ENCODE measurements at places on chromosomes 1 and 21.
A peak's percentile ranks its signal among the peaks of the same experiment; 100 is the strongest.

GRCh38 chr1:179087665-179088064 is 5.8 kb downstream of the TOR3A start:
- H3K36me3 ChIP-seq = peaks cover 54% of the 10 kb centered on the region
- DNase-seq = no peak

DNA sequence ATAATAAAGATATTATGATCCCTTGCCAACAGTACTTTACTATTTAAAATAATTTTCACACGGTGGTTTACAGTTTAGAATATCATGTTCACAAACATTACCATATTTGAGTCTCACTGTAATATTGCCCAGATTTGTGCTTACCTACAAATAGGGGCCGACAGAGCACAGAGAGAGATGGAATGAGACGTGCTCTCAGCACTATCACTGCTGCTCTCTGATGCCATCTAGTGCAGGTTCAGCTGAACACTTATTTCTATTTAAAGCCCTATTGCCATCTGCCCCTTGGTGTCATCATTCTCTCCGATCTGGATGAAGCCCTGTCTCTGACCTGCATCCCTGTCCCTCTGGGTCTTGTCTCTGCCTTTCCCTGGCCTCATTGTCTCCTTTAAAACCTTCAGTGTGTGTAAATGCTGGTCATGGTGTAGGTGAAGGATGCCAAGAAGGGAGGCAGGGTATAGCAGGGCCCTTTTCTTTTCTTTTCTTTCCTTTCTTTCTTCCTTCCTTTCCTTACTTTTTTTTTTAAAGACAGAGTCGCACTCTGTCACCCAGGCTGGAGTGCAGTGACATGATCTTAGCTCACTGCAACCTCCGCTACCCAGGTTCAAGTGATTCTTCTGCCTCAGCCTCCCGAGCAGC is 6.9 kb upstream of the GPATCH4 start:
- H3K4me3 ChIP-seq = no peak overlapping the region
- peak; percentile 92 for DNase-seq
- no peaks in the 10 kb centered on the region for H3K36me3 ChIP-seq
- H3K4me1 ChIP-seq = 0 out of 2 replicates have a peak, but pooled peaks cover 5% of the 10 kb centered on the region
- no peak overlapping the region for H3K27ac ChIP-seq

DNA sequence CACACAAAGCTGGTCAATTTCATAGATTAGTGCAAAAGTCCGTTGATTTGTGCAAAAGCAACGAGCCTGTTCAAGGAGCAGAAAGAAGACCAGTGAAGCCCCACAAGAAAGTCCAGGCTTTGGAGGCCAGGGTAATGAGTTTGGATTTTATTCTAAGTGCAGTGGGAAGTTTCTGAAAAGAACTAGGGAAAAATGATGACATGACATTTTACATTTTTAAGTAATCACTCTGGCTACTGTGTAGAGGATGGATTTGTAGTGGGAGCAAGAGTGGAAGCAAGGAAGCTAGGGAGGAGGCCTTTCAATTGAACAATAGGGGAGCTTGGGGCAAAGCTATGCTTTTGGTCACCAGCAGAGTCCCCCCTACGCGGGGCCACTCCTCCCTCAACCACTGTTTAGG is 186.2 kb downstream of the ZNF281 start:
- H3K4me3 ChIP-seq = no peak overlapping the region
- no peaks in the 10 kb centered on the region for H3K36me3 ChIP-seq
- H3K27ac ChIP-seq = no peak overlapping the region
- DNase-seq = no peak
- peaks cover 10% of the 10 kb centered on the region for H3K4me1 ChIP-seq

GRCh38 chr1:82158981-82159380 is 358.2 kb downstream of the ADGRL2 start:
- no peak for DNase-seq
- no peaks in the 10 kb centered on the region for H3K4me1 ChIP-seq
- no peaks in the 10 kb centered on the region for H3K36me3 ChIP-seq
- H3K4me3 ChIP-seq = no peak overlapping the region

DNA sequence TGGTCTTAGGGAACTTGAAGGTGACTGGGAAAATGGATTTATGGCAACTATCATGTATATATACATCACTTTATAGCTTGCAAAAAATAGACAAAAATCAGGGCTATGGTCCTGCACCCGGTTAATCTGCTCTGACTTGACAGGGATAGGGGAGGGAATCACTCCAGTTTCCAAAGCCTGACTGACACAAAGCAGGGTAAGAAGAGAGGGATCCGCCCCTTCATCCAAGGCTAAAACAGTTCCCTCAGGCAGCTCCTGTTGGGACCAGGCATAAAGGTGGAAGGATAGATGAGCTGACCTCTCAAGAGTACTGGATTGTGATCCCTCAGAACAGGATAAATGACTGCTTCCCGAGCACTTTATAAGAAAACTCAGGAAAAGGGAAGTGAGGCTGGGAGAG is 1.4 kb downstream of the PBXIP1 start:
- H3K4me3 ChIP-seq = peak overlapping the region; percentile 80
- H3K27me3 ChIP-seq = no peaks in the 10 kb centered on the region
- H3K4me1 ChIP-seq = peaks cover 40% of the 10 kb centered on the region
- no peak for DNase-seq

DNA sequence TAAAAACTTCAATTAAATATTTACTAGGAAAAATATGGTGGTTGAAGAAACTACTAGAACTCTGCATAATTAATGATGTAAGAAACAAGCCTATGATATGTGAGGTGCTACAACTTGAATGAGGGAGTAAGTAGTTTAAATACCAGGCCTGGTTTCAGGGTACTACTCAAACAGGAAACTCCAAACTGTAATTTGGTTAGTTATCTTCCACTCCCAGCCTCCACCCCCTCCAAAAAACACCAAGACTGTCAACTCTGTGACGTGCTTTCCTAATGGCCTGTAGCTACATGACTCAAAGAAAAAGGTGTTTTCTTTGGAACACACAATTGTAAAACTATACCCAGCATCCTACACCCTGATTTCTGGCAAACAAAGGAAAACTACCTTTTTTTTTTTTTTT is 55.9 kb upstream of the RCC1 start:
- H3K4me1 ChIP-seq = peaks cover 18% of the 10 kb centered on the region
- peak; percentile 46 for DNase-seq
- no peaks in the 10 kb centered on the region for H3K36me3 ChIP-seq
- no peaks in the 10 kb centered on the region for H3K27me3 ChIP-seq

DNA sequence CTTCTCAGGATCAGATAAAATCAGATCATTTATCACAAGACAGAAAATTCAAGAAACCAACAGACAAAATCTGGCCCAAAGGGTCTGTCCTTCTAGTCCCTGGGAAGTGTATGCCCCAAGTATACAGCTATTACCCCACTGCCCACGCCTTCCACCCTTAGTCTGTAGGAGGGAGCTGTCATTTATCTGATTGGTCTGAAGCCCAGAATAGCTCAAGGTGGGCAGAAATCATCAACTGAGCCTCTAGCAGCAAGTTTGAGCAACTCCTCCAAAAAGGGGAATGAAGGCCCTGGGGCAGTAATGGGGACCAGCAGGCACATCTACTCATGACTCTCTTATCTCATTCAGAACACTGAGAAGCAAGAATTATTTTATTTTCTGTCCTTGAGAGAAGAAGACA is 126.9 kb downstream of the MATN1 start:
- H3K36me3 ChIP-seq = no peaks in the 10 kb centered on the region
- peaks cover 92% of the 10 kb centered on the region for H3K27me3 ChIP-seq
- H3K27ac ChIP-seq = no peak overlapping the region
- no peak overlapping the region for H3K4me3 ChIP-seq

GRCh38 chr1:40001456-40001855 is 39.1 kb upstream of the CAP1 start:
- H3K4me1 ChIP-seq = peaks cover 43% of the 10 kb centered on the region
- H3K27ac ChIP-seq = no peak overlapping the region
- H3K27me3 ChIP-seq = no peaks in the 10 kb centered on the region
- no peak for DNase-seq
- no peak overlapping the region for H3K4me3 ChIP-seq
- H3K36me3 ChIP-seq = no peaks in the 10 kb centered on the region

DNA sequence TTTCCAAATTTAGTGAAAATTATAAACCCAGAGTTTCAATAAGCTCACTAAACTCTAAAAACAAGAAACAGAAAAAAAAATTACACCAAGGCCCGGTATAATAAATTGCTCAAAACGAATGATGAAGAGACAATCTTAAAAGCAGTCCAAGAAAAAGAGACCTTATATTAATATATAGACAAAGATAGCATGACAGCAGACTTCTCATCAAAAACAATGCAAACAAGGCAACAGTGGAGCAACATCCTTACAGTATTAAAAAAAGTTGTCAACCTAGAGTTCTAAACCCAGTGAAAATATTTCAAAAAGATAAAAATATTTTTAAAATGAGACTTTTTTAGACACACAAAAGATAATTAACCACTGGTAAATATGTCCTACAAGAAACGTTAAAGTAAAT is 46.7 kb downstream of the KIFAP3 start:
- H3K27ac ChIP-seq = no peak overlapping the region
- no peak for DNase-seq
- peaks cover 5% of the 10 kb centered on the region for H3K4me1 ChIP-seq
- no peaks in the 10 kb centered on the region for H3K27me3 ChIP-seq

- no peak for DNase-seq
- no peaks in the 10 kb centered on the region for H3K27me3 ChIP-seq
- H3K36me3 ChIP-seq = no peaks in the 10 kb centered on the region
- H3K4me3 ChIP-seq = no peak overlapping the region
- no peaks in the 10 kb centered on the region for H3K4me1 ChIP-seq
Observed at GRCh38 chr1:81213279-81213678, 587.5 kb upstream of the ADGRL2 start.

DNA sequence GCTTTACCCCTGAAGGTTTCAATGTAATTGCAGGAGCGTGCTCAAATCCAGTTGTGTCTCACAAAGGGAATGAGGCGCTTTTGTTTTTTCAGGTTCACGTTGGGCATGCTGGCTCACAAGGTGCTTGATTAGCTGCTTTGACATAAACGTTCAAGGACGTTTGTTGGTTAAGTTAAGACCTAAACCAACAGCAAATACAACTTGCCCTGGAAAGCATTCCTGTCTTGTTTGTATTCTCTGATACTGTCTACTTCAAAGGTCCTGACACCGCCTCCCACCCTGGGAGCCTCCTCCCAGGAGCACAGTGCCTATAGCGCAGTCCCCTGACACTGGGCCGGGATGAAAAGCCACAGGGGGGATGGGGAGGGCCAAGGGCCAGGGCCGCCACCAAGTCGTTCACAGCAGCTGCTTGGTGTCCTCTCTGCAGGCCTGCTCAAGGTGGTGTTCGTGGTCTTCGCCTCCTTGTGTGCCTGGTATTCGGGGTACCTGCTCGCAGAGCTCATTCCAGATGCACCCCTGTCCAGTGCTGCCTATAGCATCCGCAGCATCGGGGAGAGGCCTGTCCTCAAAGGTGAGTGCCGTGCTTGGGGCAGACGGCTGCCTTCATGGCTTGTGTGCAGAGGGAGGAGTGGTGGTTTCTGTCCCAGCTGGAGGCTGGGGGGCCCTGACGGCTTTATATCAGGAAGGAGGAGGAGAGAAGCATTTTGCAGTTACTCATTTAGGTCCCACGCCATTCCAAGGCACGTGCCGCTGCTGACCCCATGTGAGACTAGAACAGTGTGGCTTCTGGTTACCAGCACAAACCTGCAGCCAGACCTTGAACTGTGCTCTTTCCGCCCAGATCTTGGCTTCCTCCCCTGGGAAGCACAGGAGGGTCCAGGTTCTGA is 6.1 kb downstream of the FAM3B start:
- no peak overlapping the region for H3K4me3 ChIP-seq
- H3K4me1 ChIP-seq = peaks cover 17% of the 10 kb centered on the region
- DNase-seq = no peak
- H3K27ac ChIP-seq = peak overlapping the region; percentile 64
- no peaks in the 10 kb centered on the region for H3K27me3 ChIP-seq

DNA sequence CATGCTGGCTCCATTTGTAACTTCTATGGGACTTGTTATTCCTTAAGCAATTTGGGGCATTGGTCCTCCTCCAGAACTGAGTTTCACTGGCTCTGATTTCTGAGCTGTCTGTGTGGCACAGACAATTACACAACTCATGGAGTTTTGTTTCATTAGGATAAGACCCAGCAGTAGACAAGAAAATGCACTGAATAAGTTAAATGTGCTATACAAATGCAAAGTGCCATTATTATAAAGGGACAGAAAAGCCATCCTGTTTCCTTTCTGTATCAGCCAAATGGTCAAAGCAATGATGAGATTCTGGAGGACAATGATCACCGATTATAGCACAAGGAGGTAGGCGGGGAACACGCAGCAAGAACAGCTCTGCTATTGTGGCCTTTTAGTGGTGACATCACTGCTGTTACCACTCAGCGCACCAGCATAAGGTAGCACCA is 81.9 kb downstream of the CNIH3 start:
- no peaks in the 10 kb centered on the region for H3K36me3 ChIP-seq
- H3K27ac ChIP-seq = no peak overlapping the region
- no peaks in the 10 kb centered on the region for H3K4me1 ChIP-seq
- no peaks in the 10 kb centered on the region for H3K27me3 ChIP-seq
- H3K4me3 ChIP-seq = no peak overlapping the region

DNA sequence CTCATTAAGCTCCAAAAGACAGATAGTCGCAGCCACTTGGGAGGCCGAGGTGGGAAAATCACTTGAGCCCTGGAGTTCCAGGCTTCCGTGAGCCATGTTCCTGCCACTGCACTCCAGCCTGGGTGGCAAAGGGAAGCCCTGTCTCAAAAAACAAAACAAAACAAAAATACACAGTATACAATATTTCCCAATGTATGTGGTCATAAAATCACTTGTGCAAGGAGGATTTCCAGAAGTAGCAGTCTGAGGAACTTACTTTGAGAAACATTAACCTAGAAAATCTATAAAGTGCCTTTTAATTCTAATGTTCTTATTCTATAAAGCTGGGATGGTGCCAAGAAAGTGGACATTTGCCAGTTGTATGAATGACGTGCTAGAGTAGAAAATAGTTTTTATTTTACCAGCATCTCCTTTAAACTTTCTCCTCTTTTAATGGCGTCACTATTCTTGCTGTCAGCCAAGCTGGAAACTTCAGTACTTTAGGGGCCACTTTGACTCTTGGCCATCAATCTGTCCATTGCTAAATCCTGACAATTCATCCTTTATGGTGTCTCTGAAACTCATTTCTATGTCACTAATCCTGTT is 22.5 kb downstream of the FAM177B start:
- no peaks in the 10 kb centered on the region for H3K36me3 ChIP-seq
- no peak overlapping the region for H3K4me3 ChIP-seq
- H3K4me1 ChIP-seq = no peaks in the 10 kb centered on the region

- DNase-seq = peak; percentile 48
- H3K36me3 ChIP-seq = no peaks in the 10 kb centered on the region
- H3K4me1 ChIP-seq = no peaks in the 10 kb centered on the region
- no peak overlapping the region for H3K4me3 ChIP-seq
Observed at GRCh38 chr1:158095737-158096335, 84.9 kb upstream of the CD1D start.

All from MM.1S (cell line).